ENCODE measurements at places on chromosomes 1 and 21. TPM values are rescaled to one million over a fixed set of nuclear protein-coding genes. Genes with fewer than 3 reads are reported as not detected.
A peak's percentile ranks its signal among the peaks of the same experiment; 100 is the strongest.

Gene PTBP2
- total RNA-seq, result 123 TPM

Gene WNT3A
- 0.31 TPM for total RNA-seq

Gene LCE2B
- total RNA-seq, result not detected

Gene FCER1G
- 0.35 TPM for total RNA-seq

Gene LYPD8
- total RNA-seq, result not detected

Gene CD247
- 0.83 TPM for total RNA-seq

Gene FCMR
- total RNA-seq, result not detected

Gene RORC
- total RNA-seq, result 0.42 TPM

Gene OPTC
- total RNA-seq, result 0.30 TPM

Gene USH2A
- 0.37 TPM for total RNA-seq

DNA sequence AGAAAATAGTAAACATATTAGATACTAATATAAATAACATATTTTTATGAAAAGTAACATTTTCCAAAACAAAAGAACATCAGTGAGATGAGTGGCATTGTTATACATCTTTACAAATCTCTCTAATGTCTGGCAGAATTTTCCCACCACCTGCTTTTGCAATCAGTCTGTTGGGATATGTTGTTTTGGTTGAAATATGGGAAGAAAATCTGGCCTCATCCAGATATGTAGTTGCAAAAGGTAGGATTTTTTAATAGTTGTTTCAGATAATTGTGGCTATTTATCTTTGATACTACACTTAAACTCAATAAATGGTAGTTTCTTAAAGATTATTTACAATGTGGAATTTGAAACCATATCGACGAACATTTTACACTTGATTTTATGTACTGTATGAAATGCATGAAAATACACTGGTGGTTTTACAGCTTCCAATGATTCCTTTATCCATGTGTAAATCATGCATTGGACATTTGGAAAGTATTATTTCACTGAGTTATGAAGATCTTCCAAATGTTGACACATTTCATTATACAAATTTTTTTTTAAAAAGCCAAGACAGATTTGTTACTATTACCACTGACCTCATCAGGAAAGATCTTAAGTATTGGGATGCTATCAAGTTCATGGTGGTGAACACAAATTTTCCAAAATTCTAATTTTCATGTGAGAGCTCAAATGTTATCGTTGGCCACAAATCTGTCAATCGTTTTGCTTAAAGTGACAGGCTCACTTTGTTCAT, 74.1 kb upstream of the CD34 start:
- DNase-seq, result no peak

DNA sequence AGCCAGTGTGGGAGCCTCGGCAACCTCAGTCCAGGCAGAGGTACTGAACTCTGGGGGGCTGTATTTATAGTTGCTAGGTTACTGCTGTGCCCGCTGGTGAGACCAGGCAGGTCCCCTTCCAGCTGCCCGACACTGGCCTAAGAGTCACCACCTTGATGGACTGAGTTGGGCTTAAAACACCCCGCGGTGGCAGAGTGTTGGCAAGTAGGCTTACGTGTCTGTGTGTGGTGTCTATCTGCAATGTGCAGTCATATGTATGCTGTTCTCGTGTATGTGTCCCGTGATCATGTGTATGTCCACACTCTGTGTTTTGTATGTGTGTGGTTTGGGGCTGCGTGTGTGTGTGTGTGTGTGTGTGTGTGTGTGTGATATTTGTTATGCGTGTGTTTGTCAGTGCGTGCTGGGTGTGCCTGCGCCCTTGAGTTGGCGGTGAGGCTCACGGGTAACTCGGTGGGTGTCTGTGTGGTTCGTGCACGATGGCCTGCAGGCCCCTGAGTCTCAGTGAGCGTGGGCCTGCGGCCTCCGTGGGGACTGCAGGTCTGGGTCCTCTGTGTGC, 65.5 kb downstream of the MEF2D start:
- DNase-seq, result no peak

- no peak for DNase-seq
Observed at GRCh38 chr1:206792939-206793607, 20.8 kb upstream of the IL10 start.

- DNase-seq, result no peak
Observed at GRCh38 chr1:32503153-32503552, 36.1 kb upstream of the ZBTB8A start.

DNA sequence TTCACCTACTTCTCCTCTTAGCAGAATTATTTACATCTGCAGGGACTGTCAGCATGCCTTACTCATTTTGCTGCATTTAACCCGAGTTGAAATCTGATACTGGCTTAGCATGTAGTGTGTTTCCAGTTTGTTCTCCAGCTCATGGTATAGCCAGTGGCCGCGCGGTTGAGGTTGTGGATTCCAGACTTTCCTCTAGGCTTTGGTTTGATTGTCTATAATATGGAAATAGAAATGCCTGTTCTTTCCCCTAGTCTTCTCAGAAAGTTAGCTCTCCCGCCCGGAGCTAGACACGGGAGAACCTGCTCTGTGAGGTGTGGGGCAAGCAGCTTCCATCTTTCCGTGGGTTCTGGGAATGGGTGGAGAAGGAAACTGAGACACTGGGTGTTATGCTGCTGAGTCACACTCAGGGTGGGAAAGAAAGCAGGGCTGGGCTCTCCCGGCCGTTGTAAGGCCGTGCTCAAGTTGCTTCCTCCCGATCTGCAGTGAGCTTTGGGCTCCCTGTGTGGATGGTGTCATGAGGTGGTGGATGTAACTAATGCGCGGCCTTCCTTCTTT, 206.8 kb upstream of the TMEM51 start:
- no peak for DNase-seq

- DNase-seq, result no peak
Observed at GRCh38 chr1:65681096-65681495, 111.6 kb upstream of the PDE4B start.

DNA sequence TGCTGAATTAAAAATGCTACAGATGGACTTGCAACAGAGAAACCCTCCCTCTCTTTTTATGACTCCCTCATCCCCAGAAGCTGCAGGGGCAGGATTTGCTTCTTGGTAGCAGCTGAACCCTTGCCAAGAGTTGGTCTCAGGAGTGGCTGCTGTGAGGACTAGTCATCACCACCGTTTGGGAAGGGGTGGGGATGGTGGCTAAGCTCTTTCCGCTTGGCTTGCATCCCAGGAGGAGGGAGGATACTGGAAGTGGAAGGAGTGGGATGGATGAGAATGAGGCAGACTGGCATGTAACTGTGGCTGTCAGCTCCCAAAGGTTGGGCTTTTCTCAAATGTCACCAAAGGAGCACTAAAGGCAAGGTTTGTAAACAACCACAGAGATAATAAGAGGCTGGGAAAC, 50.8 kb upstream of the COL24A1 start:
- DNase-seq, result no peak

DNA sequence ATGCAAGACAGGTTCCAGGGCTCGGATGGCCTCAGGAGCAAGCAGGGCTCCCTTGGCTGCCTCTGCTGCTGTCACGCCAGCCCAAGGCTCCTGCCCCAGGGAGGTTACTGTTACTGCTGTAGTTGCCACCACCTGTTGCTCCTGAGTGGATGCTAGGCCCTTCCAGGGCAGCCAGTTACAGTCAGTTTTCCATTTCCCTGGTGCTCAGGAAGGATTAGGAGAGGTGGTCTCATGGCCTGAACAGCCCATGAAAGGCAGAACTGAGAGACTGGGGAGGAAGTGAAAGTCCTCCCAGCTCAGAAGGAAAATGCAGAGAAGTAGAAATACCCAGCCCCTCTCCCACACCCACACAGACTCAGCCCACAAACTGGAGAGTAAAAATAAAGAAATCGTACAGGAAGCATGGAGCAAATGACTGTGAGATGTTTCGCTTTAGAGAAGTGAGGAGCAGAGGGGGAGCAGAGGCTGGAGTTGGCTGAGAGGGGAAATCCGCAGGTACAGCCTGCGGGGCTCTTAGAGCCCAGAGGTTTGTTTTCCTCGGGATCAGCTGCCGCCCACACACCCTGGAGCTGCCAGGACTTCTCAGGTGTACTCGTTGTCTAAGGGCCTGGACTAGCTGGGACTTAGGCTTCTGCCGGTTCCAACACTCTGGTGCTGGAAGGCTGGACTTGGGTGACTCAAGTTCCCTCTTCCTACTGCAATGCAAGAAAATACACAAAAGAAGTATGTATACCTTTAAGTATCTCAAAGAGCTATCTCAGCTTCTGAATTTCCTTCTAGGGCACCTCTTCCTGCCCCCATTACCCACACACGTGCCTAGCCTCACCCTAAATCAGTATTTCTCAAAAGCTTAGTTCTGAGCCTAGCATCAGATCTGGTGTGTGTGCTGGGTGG, 2.3 kb downstream of the IL6R start:
- DNase-seq, result no peak

- no peak for DNase-seq
Observed at GRCh38 chr1:242784807-242785206, 260.3 kb upstream of the PLD5 start.

DNA sequence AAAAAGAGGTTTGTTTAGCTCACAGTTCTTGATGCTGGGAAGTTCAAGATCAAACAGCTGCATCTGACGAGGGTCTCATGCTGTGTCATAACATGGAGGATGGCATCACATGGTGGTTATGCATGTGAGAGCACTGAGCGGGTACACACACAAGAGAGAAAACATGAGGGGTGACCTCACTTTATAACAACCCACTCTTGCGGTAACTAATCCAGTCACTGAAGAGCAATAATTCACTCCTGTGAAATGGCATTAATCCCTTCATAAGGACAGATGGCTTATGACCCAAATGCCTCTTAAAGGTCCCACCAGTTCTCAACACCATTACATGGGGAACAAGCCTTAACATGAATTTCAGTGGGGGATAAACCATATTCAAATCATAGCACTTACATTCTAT, 23.2 kb upstream of the CHIT1 start:
- DNase-seq, result no peak

DNA sequence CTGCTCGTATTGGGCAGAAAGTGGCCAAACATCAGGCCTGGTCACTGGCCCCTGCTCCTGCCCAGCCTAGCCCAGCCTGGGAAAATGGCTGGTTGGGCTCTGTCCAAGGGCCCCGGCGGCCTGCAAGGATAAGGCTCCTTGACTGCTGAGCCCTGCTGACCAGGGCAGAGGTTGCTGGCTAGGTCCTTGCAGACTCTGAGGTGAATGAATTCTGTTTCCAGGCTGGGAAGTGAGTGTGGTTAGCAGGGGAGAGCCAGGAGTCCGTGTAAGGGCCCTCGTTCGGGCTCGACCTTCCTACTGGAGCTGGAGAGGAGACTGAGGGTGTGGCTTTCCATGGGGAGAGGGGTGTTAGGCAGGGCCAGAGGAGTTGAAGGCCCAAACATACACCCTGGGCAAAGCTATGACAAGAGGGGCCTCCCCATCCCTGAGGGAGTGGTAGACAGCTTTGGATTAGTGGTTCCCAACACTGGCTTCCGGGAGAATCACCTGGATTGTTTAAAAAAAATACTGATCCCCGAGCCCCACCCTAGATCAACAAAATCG, 20.6 kb downstream of the CSF1 start:
- peak; percentile 93 for DNase-seq

Data from H7 (cell line).